Fibroblast of skin of scalp (primary cell): ENCODE measurements at places on chromosomes 2 and 18.

DNA sequence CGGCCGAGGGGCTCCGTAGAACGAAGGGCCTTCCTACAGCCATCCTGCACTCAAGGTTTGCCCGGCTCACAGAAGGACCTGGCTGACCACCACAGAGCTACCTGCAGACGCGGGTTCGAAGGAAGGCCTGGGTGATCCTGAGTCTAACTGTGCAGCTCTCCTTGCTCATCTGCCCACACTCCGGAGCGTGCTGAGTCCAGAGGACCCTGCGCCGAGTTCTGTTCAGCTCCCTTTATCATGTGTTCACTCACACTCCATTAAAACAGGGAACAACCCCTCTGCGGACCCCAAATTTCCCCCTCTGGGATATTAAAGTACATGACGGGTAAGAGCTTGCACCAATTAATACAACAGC is 138.3 kb downstream of the PXDN start:
- no peak for DNase-seq

- DNase-seq = no peak
These were observed 161.5 kb downstream of the WDR7 start for GRCh38 chr18:56812674-56813073.

GRCh38 chr2:18516112-18516511 is 44.3 kb downstream of the RDH14 start:
- DNase-seq = peak; percentile 75

GRCh38 chr2:36993841-36994620 is 27.7 kb upstream of the STRN start:
- DNase-seq = no peak

DNA sequence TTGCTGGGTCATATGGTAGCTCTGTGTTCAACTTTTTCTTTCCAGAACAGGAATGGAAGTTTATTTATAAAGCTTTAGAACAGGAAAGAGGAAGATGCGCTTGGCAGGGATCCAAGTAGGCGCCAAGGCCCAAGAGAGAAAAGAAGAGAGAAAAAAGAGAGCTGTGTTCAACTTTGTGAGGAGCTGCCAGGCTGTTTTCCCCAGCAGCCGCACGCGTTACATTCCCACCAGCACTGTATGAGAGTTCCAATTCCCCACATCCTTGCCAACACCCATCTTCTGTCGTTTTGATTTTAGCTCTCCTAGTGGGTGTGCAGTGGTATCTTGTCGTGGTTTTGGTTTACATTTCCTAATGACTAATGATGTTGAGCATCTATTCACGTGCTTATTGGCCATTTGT is 51.4 kb downstream of the KCNF1 start:
- peak; percentile 76 for DNase-seq

- no peak for DNase-seq
These were observed 75.7 kb downstream of the NOL10 start for GRCh38 chr2:10614124-10614523.

DNA sequence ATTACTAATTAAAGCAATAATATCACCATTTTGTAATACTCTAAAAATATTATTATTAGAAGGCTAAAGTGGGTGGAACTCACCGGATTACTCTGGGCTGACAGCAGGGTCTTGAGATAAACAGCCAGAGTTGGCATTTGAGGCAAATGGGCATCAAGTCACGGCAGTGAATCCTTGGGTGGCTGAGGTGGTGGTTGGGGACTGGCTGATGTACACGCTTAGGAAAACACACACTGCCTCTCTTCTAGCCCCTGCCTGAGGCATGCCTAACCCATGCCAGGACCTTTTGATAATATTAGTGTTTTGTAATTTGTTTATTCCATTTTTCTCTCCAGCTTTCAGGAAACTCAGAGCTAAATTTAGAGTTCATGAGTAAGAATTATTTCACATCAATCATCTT is 76.8 kb downstream of the ACKR3 start:
- no peak for DNase-seq

DNA sequence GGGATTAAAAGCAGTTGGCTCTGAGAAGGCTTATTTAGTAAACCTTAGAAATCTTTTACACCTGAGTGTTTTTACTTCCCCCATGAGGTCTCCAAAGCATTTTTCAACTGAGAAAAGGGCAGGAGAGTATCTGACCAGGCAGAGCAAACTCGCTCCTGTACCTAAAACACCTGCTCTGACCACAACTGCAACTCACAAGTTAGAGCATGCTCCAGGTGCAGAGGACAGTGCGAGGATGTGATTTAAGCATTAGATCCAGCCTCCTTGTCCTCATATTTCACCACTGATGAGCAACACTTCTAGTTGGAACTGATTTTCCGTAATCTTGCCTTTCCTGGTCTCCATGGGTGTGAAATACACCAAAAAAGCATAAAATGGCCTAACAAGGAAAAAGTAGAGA is 34.5 kb upstream of the TBC1D8 start:
- no peak for DNase-seq

DNA sequence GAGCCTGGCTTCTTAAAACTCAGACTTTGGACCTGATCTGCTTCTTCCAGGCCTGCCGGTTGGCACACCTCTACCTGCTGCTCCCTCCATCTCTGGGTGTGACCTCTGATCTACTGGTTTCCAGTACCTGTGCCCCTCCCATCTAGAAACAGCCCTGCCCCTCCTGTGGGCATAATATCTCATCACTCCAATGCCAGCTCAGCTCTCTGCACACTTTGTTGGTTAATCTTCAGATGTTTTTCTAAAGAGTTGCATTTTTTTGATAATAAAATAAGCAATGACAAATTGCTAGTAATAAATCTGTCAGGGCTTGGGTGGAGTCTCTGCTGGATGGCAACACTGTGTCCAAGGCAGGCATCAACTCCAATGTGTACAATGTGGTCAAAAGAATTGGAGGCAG is 89.6 kb upstream of the PPP1CB start:
- no peak for DNase-seq

GRCh38 chr2:8549273-8549922 is 132.5 kb upstream of the ID2 start:
- DNase-seq = no peak

DNA sequence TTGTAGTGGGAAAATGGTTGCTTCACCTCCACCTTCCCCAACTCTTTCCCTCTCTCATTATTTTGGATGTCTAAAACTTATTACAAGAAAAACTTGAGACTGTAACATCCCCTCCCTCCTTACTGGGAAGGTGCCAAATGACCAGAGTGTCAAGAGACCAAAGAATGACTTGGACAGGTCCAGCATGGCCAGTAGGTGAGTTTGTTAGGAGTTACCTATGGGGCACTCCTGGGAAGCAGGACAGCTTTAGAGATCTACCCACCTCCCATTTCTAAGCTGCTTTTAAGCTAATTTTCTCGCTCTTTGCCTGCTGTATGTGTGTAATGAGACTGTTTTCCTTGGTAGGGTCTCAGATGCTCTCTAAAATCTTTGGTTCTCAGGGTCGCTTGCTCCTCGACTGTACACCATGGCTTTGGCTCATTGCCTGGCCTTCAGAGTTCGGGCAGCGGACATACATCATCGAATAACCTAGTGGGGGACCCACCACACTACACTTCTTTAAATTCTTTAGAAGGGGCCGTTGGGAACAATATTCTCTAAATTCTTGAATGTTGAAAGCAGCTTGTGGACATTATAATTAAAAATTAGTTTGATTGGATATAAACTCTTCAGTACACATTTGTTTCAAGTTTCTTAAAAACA is 45.2 kb downstream of the SLC30A6 start:
- no peak for DNase-seq

GRCh38 chr2:16123856-16124780 is 183.8 kb downstream of the MYCN start:
- DNase-seq = no peak
